HepG2 (cell line): ENCODE measurements at places on chromosomes 2 and 18. TPM values are rescaled to one million over a fixed set of nuclear protein-coding genes. Genes with fewer than 3 reads are reported as not detected.

DNA sequence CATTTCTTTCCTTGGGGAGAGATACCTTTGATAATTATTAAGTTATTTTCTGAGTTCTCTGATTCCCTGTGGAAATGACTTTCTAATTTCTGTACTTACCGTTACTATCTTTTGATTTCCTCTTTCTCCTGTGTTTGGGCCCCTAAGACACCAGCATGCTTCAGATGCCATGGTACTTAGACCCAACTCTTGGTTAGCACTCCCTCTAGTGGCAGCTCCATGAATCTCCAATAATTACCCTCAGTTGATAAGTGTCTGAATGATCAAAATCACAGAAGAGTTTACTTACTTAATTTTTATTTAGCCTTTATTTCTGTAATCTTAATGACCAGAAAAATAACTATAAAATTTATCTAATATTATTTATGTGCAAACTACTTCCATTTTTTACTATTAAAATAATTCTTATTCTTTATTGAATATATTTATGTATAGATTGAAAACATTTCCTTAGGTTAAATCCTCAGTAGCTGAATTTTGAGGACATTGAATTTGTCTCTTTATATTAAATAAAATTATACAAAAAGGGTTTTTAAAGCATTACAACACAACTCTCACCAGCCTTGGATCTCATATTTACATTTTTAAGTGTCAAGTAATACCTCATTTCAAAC, 300.4 kb downstream of the KCNS3 start:
- peak; percentile 28 for DNase-seq

DNA sequence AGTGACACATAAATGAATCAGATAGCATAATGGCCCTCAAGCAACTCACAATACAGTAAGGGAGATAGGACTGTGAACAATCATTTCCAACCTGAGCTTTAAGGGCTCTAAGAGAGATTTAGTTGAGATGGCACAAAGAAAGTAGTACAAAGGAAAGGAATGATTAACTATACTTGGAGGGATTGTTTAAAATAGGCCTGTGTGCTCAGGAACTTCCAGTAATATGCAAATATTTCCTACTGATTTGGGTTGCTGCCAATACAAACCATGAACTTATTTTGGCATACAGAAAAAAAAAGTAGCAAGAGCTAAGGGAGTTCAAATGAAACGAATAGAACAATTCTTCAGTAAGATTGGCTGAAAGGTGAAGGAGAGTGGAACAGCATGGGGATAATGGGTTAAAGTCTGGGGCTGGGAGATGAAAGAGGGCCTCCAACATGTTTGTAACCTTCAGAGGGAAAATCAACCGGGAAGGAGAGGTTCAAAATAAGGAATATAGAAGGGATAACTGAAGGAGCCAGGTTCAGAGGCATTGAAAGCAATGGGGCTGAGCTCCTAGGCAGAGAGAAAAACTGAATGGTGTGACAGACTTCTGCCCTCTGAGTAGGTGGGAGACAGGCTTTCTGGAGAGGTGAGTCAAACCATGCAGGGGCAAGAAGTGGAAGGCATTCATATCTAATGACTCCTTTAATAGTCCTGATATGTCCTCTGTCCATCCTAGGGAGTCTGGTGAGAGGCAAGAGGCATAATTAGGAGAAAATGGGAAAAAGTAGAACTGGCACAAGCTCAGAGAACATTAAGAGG, 83.5 kb downstream of the DNAH7 start:
- no peak for DNase-seq

The DOK6 gene
- 14.7 and 17.2 TPM in 2 replicates for total RNA-seq

The GKN2 gene
- not detected in 2 replicates for total RNA-seq

GRCh38 chr2:189049709-189050164, 75.6 kb downstream of the COL3A1 start:
- DNase-seq = no peak

- no peak for DNase-seq
Measured at GRCh38 chr2:162164802-162165201, 12.8 kb upstream of the GCG start.

The PLCD4 gene
- total RNA-seq = not detected in 2 replicates

- no peak for DNase-seq
Measured at GRCh38 chr2:230262246-230262645, 36.7 kb downstream of the SP140 start.

GRCh38 chr2:112065966-112066365, 10.9 kb downstream of the TMEM87B start:
- DNase-seq = no peak

- no peak for DNase-seq
Measured at GRCh38 chr18:45626330-45627203, 11.3 kb downstream of the SLC14A2 start.

DNA sequence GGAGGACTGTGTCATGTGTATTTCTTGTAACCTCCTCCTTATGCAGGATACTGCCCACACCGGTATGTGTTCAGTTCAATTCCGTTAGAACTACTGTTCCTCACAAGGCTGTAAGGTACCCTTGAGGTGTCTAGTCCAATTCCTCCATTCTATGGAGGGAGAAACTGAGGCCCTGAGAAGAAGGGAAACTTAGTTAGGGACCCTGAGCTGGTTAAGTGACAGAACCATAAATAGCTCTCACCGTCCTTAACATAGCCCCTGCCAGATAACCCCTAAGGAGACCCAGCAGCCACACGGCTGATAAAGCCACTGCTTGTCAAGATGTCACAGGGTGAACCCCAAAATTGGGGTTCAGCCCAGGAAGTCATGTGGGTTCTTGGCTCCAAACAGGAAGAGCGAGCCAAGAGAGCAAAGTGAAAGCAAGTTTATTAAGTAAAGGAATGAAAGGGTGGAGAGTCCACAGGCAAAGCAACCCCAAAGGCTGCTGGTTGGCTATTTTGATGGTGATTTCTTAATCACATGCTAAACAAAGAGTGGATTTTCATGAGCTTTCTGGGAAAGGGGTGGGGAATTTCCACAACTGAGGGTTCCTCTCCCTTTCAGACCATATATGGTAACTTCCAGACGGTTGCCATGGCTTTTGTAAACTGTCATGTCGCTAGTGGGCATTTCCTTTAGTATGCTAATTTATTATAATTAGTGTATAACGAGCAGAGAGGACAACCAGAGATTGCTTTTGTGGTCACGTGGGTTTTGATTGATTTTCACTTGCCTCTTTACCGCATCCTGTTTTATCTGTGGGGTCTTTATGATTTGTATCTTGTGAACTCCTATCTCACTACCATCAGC, 83.4 kb upstream of the RTN4 start:
- DNase-seq = peak; percentile 81

GRCh38 chr2:8984855-8985254, 18.6 kb downstream of the MBOAT2 start:
- no peak for DNase-seq

The C2orf74 gene
- total RNA-seq = 13.8 and 21.6 TPM in 2 replicates

The COL4A4 gene
- total RNA-seq = not detected in 2 replicates

GRCh38 chr2:190847504-190848081, 33.0 kb upstream of the GLS start:
- DNase-seq = no peak

The NT5DC4 gene
- total RNA-seq = 2.4 and 4.2 TPM in 2 replicates

The TGFBRAP1 gene
- 22.9 and 27.0 TPM in 2 replicates for total RNA-seq

DNA sequence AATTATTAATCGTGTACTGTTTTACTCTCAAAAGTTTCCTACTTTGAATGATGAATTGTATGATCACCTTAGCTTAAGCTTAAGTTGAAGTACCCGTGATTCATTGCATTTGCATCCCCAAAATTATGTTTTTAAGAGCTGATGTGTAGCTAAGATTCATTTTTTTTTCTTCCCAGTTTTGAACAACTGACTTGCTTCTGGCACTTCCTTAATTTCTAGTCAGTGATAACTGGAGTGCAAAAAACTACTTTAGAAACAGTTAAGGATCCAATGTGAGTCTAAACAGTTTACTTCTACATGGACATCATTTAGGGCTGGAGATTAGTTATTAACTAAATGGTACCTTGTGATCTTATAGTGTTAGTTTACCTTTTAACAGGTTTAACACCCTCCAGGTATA, 124.0 kb upstream of the CAVIN2 start:
- DNase-seq = no peak

DNA sequence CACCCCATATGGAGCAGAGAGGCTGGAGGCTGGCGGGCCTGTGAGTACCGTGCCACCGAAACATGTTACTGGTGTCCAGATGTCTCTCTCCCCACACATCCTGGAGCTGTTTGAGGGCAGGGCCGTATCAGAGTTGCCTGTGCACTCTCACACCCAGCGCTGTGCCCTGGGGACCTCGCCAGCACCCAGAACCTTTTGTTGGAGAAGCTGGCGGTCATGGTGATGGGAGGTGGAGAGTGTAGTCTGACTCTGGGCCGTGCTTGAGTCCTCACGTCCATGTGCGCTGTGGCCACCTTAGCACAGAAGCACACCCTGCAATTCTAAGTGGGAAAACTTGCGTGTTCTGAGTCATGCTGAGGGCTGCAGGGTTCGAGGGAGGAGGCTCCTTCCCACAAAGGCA, 259.2 kb downstream of the NDUFA10 start:
- no peak for DNase-seq

GRCh38 chr2:107633580-107634147, 193.0 kb upstream of the RGPD4 start:
- no peak for DNase-seq

DNA sequence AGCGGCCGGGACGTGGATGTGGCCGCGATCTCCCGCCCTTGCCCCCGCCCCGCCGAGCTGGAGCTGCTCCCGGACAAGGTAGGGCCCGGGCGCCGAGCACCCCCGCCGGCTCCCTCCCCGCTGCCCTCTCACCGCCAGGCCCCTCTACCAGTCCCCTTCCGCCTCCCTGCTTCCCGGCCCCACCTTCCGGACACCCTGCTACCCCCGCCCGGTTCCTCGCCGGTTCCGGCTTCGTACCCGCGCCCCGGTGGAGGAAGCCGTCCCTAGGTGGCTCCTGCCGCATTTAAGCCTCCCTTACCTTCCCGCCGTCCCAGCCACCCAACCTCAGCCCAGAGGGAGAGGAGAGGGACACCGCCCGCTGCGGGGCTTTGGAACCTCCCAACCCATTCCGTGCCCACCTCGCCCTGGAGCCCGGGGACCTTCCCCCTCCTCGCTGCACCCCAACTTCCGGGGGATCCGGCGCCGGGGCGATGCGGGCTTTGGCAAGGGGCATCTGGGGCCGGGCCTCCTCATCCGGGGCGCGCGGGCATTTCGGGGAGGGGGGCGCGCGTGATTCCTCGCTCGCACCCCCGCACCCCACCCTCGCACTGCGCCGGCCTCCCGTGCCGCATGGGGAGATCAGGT, 475 bp downstream of the B3GNT2 start:
- DNase-seq = peak; percentile 45

The UNC80 gene
- not detected in 2 replicates for total RNA-seq

The HES6 gene
- total RNA-seq = 59.0 and 82.8 TPM in 2 replicates

- no peak for DNase-seq
Measured at GRCh38 chr18:78792094-78792493, 187.5 kb upstream of the SALL3 start.

DNA sequence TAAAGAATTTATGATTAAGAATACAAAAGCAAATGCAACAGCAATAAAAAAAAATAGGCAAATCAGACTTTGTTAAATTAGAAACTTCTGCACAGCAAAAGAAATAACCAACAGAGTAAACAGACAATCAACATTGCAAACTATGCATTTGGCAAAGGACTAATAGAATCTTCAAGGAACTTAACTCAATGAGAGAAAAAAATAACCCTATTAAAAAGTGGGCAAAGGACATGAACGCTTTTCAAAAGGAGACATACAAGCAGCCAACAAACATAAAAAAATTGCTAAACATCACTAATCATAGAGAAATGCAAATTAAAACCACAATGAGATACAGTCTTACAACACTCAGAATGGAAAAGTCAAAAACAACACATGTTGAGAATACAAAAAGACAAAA, 166.0 kb upstream of the DSEL start:
- DNase-seq = no peak

DNA sequence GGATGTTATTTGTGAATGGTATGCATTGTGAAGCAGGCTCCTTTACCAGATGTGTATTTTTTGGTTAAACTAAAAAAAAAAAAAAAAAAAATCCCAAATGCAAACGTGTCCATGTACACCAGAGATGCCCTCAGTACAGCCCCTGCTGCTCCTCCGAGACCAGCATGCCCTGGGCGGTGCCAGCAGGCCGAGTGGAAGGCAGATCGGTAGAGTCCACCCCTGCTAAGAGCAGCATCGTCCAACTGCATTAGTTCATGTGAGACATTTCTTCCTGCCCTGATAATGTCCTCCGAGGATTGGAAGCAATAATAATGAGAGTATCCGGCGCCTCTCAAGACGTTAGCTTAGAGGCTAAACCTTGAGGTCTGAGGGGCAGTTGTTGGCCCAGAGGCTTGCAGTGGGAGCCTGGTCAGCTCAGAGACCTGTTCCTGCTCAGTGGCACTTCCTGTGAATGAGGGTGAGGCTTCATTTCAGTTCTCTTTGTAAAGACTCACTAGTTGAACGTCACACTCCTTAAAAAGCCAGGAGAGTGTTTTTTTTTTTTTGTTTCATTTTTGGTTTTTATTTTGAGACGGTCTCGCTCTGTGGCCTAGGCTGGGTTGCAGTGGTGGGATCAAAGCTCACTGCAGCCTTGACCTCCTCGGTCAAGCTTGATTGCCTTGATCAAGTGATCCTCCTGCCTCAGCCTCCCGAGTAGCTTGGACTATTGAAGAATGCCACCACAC, 5.6 kb downstream of the SLC66A3 start:
- no peak for DNase-seq

The DNAH6 gene
- not detected in 2 replicates for total RNA-seq

DNA sequence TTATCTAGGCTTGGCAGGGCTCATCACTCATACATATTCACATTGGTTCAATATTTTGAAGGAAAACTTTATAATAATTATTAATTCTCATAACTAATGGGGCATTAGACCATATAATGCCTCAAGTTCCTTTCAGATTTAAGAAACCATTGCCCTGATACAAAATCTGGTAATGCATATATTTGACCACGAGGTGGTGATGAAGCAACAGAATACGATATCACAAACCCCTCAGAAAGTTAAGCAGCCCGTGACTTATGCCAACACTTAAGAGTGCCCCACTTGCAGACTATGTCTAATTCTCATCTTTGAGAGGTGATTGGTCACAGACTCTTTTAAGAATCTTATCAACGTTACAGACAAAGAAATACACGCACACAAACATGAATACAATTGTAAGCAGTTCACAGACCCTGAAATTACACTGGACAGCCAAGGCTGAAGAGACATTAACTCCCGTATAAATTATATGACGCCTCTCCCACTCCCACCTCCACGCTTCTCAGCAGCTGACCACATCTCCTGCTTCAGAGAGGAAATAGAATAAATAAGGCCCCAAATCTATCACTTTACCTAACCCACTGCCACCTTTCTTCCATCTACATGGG, 20.7 kb upstream of the DNAH6 start:
- DNase-seq = peak; percentile 64

The MATN3 gene
- 19.2 and 36.1 TPM in 2 replicates for total RNA-seq

GRCh38 chr2:119352357-119352756, 14.3 kb downstream of the C2orf76 start:
- DNase-seq = no peak
